ENCODE measurements at places on chromosomes 7 and 10.

DNA sequence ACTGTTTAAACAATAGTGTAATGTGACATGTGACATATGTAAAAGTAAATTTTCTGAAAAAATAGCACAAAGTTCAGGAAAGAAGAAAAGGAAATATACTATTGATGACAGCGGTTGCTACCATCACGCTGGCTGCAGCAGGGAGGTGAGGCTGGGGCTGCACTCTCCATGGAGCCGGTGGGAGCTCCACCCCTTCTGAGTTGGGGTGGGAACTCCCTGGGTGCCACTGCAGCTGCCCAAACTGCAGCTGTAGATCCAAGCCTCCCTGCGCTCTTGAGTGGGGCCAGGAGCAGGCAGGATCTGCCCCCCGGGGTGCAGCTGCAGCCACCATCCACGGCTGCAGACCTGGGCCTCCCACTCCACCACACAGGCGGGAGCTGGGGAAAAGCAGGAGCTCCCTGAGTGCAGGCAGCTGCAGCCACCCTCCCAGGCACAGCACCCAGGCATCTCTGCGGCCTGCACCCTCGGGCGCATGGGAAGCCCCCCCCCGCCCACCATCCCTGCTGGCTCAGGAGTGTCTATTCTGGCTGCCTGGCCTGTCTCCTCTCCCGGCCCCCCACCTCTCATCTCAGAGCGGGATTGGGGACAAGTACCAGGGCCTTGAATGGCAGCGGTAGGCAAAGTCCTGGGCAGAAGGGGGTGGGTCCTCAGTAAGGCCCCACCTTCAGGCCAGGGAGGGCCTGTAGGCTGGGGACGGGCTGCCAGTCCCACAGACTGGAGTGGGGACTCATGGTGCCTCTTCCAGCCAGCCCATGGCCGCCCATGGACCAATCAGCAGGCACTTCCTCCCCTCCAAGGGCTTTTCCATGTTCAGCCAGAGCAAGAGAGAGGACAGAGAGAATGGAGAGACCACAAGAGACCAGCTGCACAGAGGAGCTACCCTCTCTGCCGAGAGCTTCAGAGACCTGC, 50.1 kb downstream of the TNS3 start:
- no peak for DNase-seq

DNA sequence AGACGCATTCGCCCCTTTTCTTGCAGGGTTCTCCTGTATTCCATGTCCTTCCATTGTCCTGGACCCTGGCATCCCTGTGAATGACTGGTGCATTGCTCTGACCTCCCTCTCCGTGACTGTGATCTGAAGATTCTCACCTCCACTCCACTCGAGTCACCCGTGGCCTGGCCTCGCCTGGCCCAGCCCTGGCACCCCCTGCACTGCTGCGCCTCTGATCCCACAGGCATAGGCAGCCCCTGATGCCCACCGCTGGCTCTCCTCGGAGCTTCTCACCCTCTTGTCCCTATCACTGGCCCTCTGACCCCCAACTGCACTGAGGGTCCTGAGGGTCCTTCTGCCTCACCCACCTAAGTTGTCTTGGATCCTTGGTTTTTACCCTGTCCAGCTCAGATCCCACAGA, 2.2 kb upstream of the MMP21 start:
- DNase-seq = no peak

- DNase-seq = no peak
Observed at GRCh38 chr7:78879206-78879605, 574.3 kb downstream of the MAGI2 start.

GRCh38 chr7:41162612-41163011, 540.3 kb downstream of the INHBA start:
- DNase-seq = no peak

DNA sequence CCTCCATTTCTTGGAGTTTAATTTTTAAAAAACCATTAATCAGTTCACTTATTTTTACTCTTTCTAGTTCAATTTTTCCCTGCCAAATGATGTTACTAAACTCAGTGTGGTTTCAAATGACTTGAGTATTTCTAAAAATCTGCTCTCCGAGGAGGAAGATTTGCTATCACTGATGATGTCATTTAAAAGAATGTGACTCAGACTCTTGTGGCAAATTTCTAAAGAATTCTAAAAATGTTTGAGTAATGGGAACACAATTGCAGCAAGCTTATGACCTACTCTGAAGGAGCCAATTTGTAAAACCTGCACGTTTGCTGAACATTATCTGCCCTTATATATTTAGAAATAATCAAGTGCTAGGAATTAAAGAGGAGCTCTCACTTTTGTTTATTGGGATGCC, 88.6 kb downstream of the SPAG6 start:
- no peak for DNase-seq

- DNase-seq = no peak
Observed at GRCh38 chr10:103493362-103493915, at the start of gene NEURL1. Gene NEURL1, plus strand, starts transcription at chr10:103493705. Its CDS starts 683 bp downstream, at chr10:103494388.
